Stimulated activated CD4-positive, alpha-beta T cell treated with anti-CD3 and anti-CD28 coated beads, Interleukin-1b, Interleukin-23, amount 100 ng/mL, for 24 hours (primary cell): ENCODE measurements at places on chromosomes 11 and 22.

- DNase-seq = peak; percentile 19
Observed at GRCh38 chr22:45009606-45010531, at the start of gene PHF21B. TSS of gene PHF21B (minus strand) at chr22:45010005. CDS start at chr22:45009549, 456 bp downstream.

DNA sequence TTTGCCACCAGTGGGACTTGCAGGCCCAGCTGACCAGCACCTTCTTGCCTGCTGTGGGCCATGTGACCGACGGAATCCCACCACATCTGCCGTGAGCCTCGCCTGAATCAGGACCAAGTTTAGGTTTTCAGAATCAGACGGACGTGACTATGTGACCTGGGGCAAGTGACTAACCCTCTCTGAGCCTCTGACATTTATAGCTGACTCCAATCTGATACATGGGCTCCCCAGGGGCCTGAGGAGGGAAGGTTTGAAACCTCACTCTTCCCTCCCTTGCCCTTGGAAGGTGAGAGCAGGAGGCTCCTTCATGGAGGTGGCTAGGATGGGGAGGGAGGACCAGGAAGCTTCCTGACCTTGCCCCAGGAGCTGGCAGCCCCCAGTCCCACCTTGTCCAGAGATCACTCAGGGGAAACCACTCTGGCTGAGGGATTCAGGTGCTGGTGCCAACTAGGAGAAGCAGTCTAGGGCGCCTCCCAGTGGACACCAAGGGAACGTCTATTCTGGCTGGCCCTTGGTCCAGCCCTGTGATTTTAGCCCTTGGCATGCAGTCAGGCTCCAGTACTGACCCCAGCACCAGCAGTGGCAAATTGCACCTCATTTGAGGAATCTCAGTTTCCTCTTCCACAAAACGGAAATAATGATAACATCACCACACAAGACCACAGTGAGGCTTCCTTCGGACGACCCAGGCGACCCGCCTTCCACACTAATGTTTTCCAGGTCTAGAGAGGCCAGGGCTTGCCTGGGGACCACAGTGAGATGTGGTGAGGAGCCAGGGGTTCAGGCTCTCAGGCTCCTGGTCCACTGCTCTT is 47.2 kb upstream of the SYT7 start:
- DNase-seq = peak; percentile 8

- no peak for DNase-seq
Observed at GRCh38 chr11:100340466-100341319, 346.4 kb upstream of the ARHGAP42 start.

GRCh38 chr11:34184505-34185015 is 79.1 kb downstream of the NAT10 start:
- DNase-seq = no peak

DNA sequence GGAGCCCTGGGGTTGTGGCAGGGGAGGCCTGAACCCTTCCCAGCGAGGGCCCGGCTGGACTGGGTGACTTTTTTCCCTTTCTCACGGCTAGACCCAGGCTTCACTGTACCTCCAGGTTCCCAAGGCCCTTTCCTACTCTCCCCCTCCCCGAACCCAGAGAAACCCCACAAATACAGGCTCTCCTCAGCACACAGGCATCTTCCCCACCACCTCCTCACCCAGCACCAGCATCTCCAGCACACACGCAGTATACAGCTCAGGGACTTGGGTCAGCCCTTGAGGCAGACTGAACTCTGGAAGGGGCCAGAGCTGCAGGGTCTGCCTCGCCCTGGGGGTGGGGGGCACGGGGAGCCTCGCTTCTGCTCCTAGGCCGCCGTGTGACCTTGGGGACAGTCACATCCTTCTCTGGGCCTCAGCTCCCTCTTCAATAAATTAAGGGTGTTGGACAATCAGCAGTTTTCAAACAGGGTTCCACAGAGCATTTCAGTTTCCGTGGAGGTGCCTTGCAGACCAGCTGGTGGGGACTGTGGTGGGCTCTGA is 4.5 kb downstream of the TMPRSS13 start:
- DNase-seq = no peak

GRCh38 chr11:121435132-121435531 is 17.0 kb upstream of the SORL1 start:
- no peak for DNase-seq

DNA sequence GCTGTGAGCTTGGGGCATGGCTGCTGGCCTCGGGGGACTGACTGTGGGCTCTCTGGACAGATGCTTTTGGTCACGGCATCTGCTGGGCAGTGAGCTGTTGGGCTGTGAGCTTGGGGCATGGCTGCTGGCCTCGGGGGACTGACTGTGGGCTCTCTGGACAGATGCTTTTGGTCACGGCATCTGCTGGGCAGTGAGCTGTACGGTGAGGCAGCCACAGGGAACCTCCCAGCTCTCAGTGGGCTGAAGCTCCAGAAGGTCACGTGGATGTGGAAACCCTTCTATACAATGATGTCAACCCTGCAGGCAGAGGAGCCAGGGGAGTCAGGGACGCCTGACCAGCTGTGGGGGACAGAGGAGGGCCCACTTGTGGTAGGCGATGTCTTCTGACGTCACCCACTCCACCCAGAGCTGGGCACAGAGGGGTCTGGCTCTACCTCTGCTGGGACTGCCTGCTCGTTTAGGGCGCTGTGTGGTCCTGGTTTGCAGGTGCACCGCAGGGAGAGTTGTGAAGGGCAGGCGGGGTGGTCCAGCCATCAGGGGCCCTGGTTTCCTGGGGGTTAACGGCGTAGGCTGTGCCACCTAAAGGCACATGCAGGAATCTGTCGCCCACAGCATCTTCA is 1331.3 kb downstream of the BRD1 start:
- DNase-seq = no peak
